WTC11 (cell line): ENCODE measurements at places on chromosomes 7 and 10.

- no peaks in the 10 kb centered on the region for H3K36me3 ChIP-seq
- no peak for DNase-seq
- H3K4me3 ChIP-seq: no peak overlapping the region
- H3K4me1 ChIP-seq: peaks cover 2% of the 10 kb centered on the region; the same call in 1 of the 2 replicates
- H3K27ac ChIP-seq: no peak overlapping the region
- no peaks in the 10 kb centered on the region for H3K27me3 ChIP-seq
These were observed 823.0 kb downstream of the REEP3 start for GRCh38 chr10:64344211-64344610.

DNA sequence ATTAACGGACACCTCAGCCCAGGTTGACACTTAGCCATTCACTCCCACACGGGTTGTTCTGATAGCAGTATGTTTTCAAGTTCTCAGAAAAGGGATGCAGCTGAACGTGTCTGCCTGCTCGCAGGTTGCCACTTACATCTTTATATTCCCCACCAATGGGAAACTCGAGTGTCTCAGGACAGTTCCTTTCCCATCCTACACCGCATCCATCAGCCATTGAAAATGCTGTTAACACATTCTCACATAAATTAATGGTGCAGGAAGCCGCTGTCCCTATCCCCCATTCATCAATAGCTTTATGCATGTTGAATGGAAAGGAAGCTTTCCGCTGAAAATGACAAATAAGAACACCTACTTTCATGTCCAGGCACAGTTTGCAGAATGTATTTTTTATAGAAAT lies 1.7 kb upstream of the FGFR2 start:
- peaks cover 44% of the 10 kb centered on the region for H3K4me1 ChIP-seq
- peak overlapping the region; percentile 34 for H3K4me3 ChIP-seq
- peaks cover 4% of the 10 kb centered on the region; the same call in 1 of the 2 replicates for H3K27me3 ChIP-seq
- DNase-seq: no peak
- H3K27ac ChIP-seq: no peak overlapping the region; the same call in 1 of the 2 replicates
- H3K36me3 ChIP-seq: no peaks in the 10 kb centered on the region

DNA sequence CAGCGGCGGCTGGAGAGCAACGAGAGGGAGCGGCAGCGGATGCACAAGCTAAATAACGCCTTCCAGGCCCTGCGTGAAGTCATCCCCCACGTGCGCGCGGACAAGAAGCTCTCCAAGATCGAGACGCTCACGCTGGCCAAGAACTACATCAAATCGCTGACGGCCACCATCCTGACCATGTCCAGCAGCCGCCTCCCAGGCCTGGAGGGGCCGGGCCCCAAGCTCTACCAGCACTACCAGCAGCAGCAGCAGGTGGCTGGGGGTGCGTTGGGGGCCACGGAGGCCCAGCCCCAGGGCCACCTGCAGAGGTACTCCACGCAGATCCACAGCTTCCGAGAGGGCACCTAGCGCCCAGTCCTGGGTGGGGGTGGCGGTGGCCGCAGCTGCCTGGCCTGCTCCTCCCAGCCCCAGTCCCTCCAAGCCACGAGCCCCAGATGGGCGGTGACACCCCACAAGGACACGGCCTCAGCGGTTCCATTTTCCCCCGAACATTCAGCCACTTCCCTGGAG lies 1.3 kb downstream of the BHLHA15 start:
- H3K36me3 ChIP-seq: peaks cover under 1% of the 10 kb centered on the region; the same call in 1 of the 2 replicates
- H3K27ac ChIP-seq: no peak overlapping the region
- no peaks in the 10 kb centered on the region for H3K27me3 ChIP-seq
- H3K4me1 ChIP-seq: 0 out of 2 replicates have a peak, but pooled peaks cover 4% of the 10 kb centered on the region

- H3K36me3 ChIP-seq: peaks cover 18% of the 10 kb centered on the region
- no peak overlapping the region for H3K4me3 ChIP-seq
- no peaks in the 10 kb centered on the region for H3K27me3 ChIP-seq
- no peak for DNase-seq
- no peaks in the 10 kb centered on the region for H3K4me1 ChIP-seq
These were observed 881.0 kb upstream of the LRRN3 start for GRCh38 chr7:110209884-110210283.

- peaks cover 19% of the 10 kb centered on the region for H3K4me1 ChIP-seq
- DNase-seq: no peak
- no peaks in the 10 kb centered on the region; the same call in 1 of the 2 replicates for H3K27me3 ChIP-seq
- no peak overlapping the region for H3K4me3 ChIP-seq
- no peaks in the 10 kb centered on the region for H3K36me3 ChIP-seq
These were observed 93.1 kb upstream of the ZPBP start for GRCh38 chr7:50185951-50186682.

GRCh38 chr7:134593530-134594392 lies 44.9 kb downstream of the AKR1B15 start:
- no peak overlapping the region for H3K4me3 ChIP-seq
- H3K27me3 ChIP-seq: peaks cover 4% of the 10 kb centered on the region; the same call in 1 of the 2 replicates
- H3K27ac ChIP-seq: no peak overlapping the region

GRCh38 chr10:30034433-30035137 lies 24.8 kb downstream of the JCAD start:
- H3K27me3 ChIP-seq: no peaks in the 10 kb centered on the region
- H3K27ac ChIP-seq: peak overlapping the region; percentile 92
- DNase-seq: no peak
- H3K36me3 ChIP-seq: no peaks in the 10 kb centered on the region
- peak overlapping the region; percentile 37 for H3K4me3 ChIP-seq

- no peak for DNase-seq
- no peaks in the 10 kb centered on the region; the same call in 1 of the 2 replicates for H3K36me3 ChIP-seq
- H3K4me3 ChIP-seq: no peak overlapping the region
- no peak overlapping the region for H3K27ac ChIP-seq
These were observed 159.5 kb upstream of the WDR11 start for GRCh38 chr10:120691625-120692024.

GRCh38 chr7:32043688-32044087 lies 26.5 kb downstream of the PDE1C start:
- peaks cover 18% of the 10 kb centered on the region for H3K4me1 ChIP-seq
- no peak overlapping the region for H3K4me3 ChIP-seq
- H3K36me3 ChIP-seq: no peaks in the 10 kb centered on the region
- no peak overlapping the region for H3K27ac ChIP-seq
- H3K27me3 ChIP-seq: peaks cover 28% of the 10 kb centered on the region

DNA sequence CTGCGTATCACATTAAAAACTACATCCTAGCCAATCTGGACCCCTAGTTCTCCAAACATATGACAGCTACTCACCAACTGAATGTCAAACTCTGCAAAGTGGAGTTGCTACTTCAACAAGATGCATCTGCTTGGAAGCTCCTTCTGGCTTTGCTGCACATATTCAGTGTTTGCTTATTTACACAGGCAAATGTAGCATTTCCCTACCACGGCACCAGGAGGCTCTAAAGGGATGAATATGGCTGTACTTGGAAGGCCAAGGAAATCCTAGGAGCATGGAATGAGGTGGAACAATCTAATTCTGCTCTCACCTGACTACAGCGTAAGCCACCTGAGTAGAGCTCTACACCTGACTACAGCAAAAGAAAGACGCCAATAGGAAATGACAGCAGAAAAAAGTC lies 39.7 kb downstream of the MTPAP start:
- no peak overlapping the region for H3K4me3 ChIP-seq
- no peaks in the 10 kb centered on the region for H3K4me1 ChIP-seq
- no peaks in the 10 kb centered on the region for H3K27me3 ChIP-seq
- DNase-seq: no peak

GRCh38 chr7:24025094-24025493 lies 258.9 kb upstream of the NPY start:
- H3K36me3 ChIP-seq: no peaks in the 10 kb centered on the region
- H3K27ac ChIP-seq: no peak overlapping the region
- no peak overlapping the region for H3K4me3 ChIP-seq
- DNase-seq: no peak

GRCh38 chr7:79988653-79989052 lies 146.0 kb upstream of the GNAI1 start:
- H3K4me1 ChIP-seq: no peaks in the 10 kb centered on the region
- no peaks in the 10 kb centered on the region for H3K36me3 ChIP-seq
- no peaks in the 10 kb centered on the region; the same call in 1 of the 2 replicates for H3K27me3 ChIP-seq
- no peak for DNase-seq
- no peak overlapping the region for H3K27ac ChIP-seq

DNA sequence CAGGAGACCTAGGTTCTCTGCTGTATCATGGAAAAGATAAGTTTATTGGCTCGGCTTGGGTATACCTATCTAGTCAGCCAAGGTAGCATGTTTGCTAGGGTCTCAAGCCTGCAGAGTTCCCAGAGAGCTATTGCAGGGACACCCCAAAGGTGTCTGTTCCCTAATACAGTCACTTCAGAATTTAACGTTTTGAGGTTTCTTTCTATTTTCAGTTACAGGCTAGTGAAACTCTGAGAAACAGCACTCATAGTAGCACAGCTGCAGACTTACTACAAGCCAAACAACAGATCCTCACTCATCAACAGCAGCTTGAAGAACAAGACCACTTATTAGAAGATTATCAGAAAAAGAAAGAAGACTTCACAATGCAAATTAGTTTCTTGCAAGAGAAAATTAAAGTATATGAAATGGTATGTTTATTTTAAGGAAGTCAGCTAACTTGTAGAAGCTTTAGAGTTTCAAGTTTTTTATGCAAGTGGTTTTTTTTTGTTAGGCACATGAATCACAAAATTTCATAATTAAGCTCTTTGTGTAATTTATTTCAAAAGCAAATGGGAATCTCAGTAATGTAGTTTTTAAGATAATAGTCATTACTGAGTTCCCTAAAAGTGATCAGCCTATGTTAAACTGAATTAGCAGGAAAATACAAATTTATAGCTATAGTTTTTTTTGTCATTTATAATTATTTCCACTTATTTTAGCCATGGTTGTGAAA lies 54.9 kb downstream of the AKAP9 start:
- no peak overlapping the region for H3K27ac ChIP-seq
- no peak overlapping the region for H3K4me3 ChIP-seq
- H3K36me3 ChIP-seq: peaks cover 28% of the 10 kb centered on the region
- H3K27me3 ChIP-seq: no peaks in the 10 kb centered on the region; the same call in 1 of the 2 replicates
- no peak for DNase-seq

GRCh38 chr10:43981232-43981631 lies 332.6 kb upstream of the ZNF32 start:
- H3K4me3 ChIP-seq: no peak overlapping the region
- no peaks in the 10 kb centered on the region for H3K36me3 ChIP-seq
- H3K4me1 ChIP-seq: no peaks in the 10 kb centered on the region
- no peaks in the 10 kb centered on the region; the same call in 1 of the 2 replicates for H3K27me3 ChIP-seq

- no peaks in the 10 kb centered on the region; the same call in 1 of the 2 replicates for H3K36me3 ChIP-seq
- H3K27me3 ChIP-seq: no peaks in the 10 kb centered on the region
- DNase-seq: no peak
- no peak overlapping the region for H3K27ac ChIP-seq
These were observed 112.2 kb downstream of the MGMT start for GRCh38 chr10:129579228-129579627.

- no peak overlapping the region for H3K4me3 ChIP-seq
- H3K27me3 ChIP-seq: peaks cover 5% of the 10 kb centered on the region
- no peak for DNase-seq
- no peak overlapping the region for H3K27ac ChIP-seq
These were observed 629.7 kb upstream of the GALNT17 start for GRCh38 chr7:70502117-70502863.

DNA sequence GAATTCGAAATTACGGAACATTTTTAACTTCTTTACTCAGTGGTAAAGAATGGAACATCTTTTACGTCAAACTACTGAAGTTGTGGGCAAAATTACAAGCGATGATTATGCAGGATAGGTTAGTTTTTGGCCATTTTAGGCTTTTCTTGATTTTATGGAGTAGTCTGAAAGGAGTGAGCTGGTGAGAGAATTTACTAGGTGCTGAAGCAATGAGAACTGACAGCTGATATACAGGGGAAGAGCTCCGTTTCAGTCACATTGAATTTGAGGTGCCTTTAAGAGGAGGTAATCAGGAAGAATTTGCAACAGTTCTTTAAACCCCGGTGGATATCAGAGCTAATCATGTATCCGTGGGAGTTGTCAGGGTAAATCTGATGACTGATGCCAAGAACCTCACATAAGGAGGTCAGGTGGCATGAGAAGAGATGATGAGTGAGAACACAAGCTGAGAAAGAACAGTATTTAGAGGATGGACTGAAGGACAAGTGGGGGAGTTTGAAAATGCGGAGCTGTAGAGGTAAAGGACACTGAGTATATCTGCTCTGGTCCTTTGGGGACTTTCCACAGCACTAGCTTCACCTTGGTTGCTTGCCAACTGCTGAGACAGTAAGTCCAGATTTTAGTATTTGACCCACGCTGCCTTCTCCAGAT lies 104.3 kb downstream of the AHR start:
- DNase-seq: no peak
- no peak overlapping the region for H3K27ac ChIP-seq
- H3K36me3 ChIP-seq: no peaks in the 10 kb centered on the region

DNA sequence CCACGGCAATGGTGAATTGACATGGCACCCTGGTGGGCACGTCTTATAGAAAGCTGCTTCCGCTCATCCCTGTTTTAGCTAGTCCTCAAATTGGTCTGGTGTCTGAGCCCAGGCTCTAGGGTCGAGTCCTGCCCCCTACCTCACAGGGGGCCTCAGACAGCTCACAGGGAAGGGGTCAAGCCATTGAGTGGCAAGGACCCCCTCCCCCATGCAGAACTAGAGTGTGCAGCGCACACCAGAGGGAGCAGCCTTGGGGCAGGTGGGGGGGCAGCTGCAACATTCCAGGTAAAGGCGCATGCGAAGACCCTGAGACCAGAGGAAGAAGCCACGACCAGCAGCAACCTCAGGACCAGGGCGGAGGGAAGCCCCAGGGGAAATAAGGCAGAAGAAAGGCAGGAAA lies 240.4 kb upstream of the PPP2R2D start:
- peaks cover 7% of the 10 kb centered on the region for H3K27me3 ChIP-seq
- no peak overlapping the region for H3K4me3 ChIP-seq
- no peak overlapping the region for H3K27ac ChIP-seq

DNA sequence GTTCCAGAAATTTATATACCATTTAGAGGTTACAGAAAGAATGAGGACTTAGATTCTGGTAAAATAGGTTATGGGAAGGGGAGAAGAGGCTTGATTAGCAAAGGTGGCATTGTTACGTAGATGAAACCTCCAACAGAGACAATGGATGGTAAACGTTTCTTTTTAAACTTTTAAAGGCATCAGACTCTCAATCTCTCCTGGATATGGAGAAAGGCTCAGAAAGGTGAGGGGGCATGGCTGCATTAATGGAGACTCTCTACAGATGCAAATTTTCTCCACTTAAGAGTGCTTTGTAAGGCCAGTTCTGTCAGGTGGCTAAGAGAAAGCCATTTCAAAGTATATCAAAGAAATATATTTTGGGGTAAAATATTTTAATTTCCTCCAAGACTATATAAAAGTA lies 240.9 kb upstream of the PTER start:
- no peaks in the 10 kb centered on the region; the same call in 1 of the 2 replicates for H3K27me3 ChIP-seq
- peak overlapping the region; percentile 34 for H3K4me3 ChIP-seq
- DNase-seq: no peak
- H3K27ac ChIP-seq: peak overlapping the region; percentile 97

DNA sequence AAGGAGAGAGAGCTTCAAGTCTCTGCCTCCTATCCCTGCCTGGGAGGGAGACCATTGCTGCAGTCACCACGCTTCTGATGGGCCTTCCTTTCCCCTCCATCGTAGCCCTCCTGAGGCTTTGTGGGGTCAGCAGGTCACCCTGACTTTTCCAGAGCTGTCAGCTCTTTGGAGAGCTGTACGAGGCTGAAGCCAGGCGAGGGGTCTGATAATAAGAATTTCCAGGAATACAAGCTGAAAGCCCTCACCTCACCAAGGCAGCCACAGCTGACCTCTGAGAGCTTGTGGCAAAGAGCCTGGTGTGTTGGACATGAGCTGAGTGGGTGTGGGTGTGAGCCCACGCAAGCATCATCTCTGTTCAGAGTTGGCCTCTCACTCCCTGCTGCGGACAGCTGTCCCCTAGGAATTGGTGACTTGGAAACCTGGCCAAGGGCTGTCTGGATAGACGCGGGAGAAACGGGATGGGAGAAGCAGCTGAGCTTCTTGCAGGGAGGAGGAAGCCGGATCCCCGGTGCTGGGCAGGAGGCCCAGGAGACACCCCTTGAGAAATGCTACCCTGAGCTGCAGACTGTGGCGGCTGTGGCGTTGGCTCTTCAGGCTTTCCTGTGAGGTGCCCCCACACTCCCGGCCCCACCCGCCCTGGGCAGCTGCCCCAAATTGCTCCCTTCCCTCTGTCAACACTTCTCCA lies 122.1 kb upstream of the BTBD16 start:
- H3K27me3 ChIP-seq: no peaks in the 10 kb centered on the region; the same call in 1 of the 2 replicates
- no peak for DNase-seq
- peaks cover 22% of the 10 kb centered on the region for H3K4me1 ChIP-seq
- peak overlapping the region; percentile 83 for H3K27ac ChIP-seq
